ENCODE measurements at places on chromosomes 4 and X.

DNA sequence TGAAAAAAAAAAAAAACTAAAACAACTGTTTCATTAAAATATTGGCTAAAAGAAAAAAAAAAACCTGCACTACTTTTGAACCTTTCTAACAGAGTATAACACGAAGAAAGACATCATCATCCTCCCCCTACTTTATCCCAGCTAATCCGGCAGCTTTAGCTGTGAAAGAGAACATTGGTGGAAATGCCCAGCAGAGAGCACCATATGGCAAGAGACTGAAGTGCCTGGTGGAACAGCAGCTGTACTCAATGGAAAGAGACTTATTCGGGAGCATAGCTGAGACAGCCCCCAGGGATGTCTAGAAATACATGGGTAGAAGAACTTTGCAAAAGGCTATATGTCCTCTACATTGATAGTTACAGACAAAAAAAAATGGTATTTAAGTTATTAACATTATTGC lies 30.3 kb downstream of the STPG2 start:
- no peak overlapping the region for H3K27ac ChIP-seq
- DNase-seq = no peak
- no peaks in the 10 kb centered on the region for H3K4me1 ChIP-seq
- H3K4me3 ChIP-seq = no peak overlapping the region
- no peaks in the 10 kb centered on the region for H3K36me3 ChIP-seq
- H3K27me3 ChIP-seq = no peaks in the 10 kb centered on the region

DNA sequence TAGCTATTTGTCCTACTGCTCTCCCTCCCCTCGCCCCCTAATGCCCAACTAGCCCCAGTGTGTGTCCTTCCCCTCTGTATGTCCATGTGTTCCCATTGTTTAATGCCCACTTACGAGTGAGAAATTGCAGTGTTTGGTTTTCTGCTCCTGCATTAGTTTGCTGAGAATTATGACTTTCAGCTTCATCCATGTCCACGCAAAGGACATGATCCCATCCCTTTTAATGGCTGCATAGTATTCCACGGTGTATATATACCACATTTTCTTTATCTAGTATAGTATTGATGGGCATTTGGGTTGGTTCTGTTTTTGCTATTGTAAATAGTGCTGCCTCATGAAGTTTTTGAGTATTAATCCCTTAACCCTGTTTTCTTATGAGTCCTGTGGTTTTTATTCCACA lies 33.6 kb upstream of the CFAP299 start:
- no peak for DNase-seq
- H3K4me3 ChIP-seq = no peak overlapping the region
- H3K36me3 ChIP-seq = no peaks in the 10 kb centered on the region
- no peaks in the 10 kb centered on the region for H3K4me1 ChIP-seq

DNA sequence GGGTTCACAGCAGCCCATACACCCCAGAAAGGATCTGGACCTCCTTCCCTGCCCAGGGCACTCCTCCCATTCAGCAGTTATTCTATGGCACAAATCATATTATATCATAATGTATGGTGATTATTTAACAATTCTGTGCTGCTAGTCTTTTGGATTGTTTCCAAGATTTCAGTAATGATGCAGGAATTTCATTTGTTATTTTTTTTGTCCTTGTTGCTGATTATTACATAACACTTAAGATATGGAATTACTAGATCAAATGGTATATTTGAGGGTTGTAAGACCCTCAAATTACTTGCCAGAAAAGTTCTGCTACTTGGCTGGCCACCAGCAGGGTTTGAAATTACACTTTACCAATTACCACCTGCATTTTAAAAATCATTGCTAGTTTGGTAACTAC lies 36.4 kb downstream of the QDPR start:
- DNase-seq = no peak
- H3K4me3 ChIP-seq = no peak overlapping the region
- no peaks in the 10 kb centered on the region for H3K27me3 ChIP-seq
- no peaks in the 10 kb centered on the region for H3K36me3 ChIP-seq
- H3K27ac ChIP-seq = no peak overlapping the region

DNA sequence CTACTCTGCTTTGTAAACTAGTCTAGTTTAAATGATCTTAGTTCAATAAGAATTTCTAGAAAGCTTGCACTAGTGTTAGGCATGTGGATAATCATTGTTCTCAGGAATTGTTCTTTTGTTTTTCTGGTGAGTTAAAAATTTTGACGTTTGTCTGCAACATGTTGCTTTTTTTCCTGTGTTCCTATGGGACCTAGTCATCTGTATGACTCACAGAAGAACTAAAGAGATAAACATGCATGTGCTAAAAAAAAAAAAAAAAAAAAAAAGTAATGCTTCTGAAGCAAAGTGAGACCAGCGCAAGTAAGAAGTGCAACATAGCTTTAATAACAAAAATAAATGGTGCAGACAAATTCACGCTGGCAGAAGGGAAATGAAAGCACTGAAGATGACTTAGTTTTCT lies 471.2 kb downstream of the IQCM start:
- no peaks in the 10 kb centered on the region for H3K27me3 ChIP-seq
- H3K4me3 ChIP-seq = no peak overlapping the region
- H3K27ac ChIP-seq = no peak overlapping the region
- H3K36me3 ChIP-seq = no peaks in the 10 kb centered on the region

DNA sequence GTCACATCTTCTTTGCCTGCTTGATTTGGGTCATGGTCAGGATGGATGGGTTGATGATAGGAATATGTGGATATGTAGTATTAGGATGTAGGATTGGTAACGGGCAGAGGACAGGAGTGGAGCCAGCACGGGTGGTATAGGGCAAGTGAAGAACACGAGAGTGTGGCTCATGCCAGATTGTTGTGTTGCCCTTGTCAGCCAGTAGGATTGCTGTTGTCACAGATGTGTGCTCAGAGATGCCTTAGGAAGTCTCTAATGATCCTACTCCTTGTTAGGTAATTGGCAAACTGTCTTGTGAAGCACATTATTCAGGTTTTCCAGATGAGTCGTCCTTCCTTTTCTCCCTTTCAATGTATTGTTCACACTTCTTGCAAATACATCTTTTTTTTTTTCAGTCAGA lies 5.5 kb downstream of the ATP10D start:
- peaks cover 28% of the 10 kb centered on the region for H3K4me1 ChIP-seq
- no peaks in the 10 kb centered on the region for H3K36me3 ChIP-seq
- no peak overlapping the region for H3K4me3 ChIP-seq
- no peaks in the 10 kb centered on the region for H3K27me3 ChIP-seq
- DNase-seq = no peak

All from tibial artery (tissue), 4 donors.